ENCODE measurements at places on chromosomes 13 and 19. TPM values are rescaled to one million over a fixed set of nuclear protein-coding genes. Genes with fewer than 3 reads are reported as not detected.

The TMED1 gene
- total RNA-seq = 17.8 TPM

The NLRP4 gene
- not detected for total RNA-seq

The PSMC4 gene
- 70.7 TPM for total RNA-seq

The ZNF439 gene
- 2.0 TPM for total RNA-seq

The LMTK3 gene
- total RNA-seq = not detected

The HCN2 gene
- 0.17 TPM for total RNA-seq

The MCF2L gene
- 9.1 TPM for total RNA-seq

The TEX26 gene
- not detected for total RNA-seq

The LRRC8E gene
- 1.8 TPM for total RNA-seq

The C19orf38 gene
- 3.9 TPM for total RNA-seq

The RAB3A gene
- 0.84 TPM for total RNA-seq
